Stimulated activated CD8-positive, alpha-beta memory T cell treated with anti-CD3 and anti-CD28 coated beads, Interleukin-7, amount 100 ng/mL, for 24 hours (primary cell): ENCODE measurements at places on chromosomes 4 and X.

DNA sequence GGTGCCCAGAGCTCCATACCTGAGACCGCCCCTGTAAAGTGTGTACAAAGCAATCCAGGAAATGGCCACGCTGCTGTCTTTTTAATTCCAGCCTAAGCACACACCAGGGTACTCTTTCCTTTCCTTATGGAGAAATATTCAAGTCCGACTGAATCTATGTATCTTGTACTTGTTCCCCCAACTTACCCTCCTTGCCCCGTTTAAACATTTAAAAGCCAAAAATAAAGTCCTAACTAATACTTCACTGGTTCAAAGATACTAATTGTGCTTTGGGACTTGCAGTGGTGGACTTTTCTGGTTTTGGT is 731 bp upstream of the AMMECR1 start:
- DNase-seq, result no peak

DNA sequence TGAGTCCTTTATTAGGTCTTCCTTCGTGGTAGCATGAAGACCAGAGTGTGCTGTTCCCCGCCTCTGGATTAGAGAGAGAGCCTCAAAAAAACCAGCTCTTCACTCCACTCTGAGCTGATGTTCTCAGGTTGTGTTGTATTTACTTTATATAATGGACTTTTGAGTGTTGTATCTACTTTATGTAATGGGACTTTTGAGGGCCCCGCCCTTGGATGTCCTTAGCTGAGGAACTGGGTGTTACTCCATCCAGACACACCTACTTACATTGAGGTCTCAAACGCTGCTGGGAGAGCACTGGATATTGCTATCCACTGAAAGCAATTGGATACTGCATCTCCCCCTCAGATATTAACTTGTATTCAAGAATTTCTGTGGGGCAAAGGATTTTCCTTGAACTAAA is 28.2 kb downstream of the ATP8A1 start:
- DNase-seq, result no peak

- no peak for DNase-seq
These were observed 81.2 kb downstream of the SYTL5 start for GRCh38 chrX:38087594-38087993.

- no peak for DNase-seq
These were observed 173.5 kb downstream of the NPFFR2 start for GRCh38 chr4:72205298-72205697.

DNA sequence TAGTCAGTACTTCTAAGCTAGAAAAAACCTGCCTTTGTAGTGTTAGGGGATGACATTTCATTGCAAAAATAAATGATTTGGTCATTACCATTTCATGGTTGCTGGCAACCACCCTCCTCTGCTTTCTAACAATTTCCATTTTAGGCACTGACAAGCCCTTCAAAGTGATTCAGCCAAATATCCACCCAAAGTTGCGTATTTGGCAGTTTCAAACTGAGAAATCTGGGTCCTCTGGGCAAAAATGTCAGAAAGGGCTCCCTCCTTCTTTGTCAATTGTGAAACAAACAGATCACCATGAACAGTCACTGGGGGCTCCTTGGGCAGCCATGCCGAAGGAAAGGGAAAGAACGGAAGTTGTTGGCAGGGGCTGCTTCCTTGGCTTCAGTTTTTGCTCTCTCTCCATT is 33.0 kb downstream of the PLAC1 start:
- no peak for DNase-seq

- no peak for DNase-seq
These were observed 53.1 kb downstream of the GSX2 start for GRCh38 chr4:54152846-54153600.

DNA sequence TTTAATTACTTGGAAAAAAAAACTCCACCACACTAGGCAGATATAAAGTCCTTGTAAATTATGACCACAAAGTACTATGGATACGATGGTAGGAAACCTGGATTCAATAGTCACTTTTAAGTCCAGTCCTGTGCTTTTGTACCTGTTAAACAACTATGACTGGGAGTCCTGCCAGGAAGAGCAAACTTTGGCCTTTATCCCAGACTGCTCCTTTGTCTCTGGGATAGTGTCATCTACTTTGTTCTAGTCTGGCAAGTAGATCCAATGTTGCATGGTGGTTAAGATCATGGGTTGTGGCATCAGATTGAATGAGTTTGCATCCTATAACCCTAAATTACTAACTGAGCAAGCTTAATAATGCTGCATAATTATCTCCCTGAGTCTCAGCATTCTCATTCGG is 175.3 kb upstream of the FGF13 start:
- DNase-seq, result no peak

- DNase-seq, result no peak
These were observed 67.7 kb upstream of the PRDM5 start for GRCh38 chr4:120990246-120990645.

GRCh38 chr4:9979101-9979701 is 42.1 kb downstream of the SLC2A9 start:
- DNase-seq, result no peak

- no peak for DNase-seq
These were observed 69.3 kb downstream of the NBDY start for GRCh38 chrX:56798339-56798711.

GRCh38 chr4:98411731-98412130 is 150.5 kb downstream of the RAP1GDS1 start:
- no peak for DNase-seq

DNA sequence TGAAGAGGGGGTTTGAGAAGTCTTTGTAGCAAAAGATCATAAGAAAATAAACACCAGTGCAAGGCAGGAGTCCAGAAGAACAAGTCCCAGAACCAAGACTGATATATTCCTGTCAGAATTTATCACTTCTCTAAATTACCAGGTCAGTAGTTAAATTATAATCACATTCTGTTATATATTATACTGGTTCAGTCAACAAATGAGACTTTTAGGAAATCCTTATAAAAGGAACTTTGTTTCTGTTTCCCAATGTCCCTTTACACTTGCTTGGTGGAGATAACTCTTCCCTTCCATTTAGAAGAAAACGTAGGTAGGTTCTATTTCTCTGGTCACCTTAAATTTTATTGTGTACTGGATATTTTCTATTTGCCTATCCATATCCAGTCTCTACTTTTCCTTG is 21.1 kb downstream of the GBA3 start:
- no peak for DNase-seq

DNA sequence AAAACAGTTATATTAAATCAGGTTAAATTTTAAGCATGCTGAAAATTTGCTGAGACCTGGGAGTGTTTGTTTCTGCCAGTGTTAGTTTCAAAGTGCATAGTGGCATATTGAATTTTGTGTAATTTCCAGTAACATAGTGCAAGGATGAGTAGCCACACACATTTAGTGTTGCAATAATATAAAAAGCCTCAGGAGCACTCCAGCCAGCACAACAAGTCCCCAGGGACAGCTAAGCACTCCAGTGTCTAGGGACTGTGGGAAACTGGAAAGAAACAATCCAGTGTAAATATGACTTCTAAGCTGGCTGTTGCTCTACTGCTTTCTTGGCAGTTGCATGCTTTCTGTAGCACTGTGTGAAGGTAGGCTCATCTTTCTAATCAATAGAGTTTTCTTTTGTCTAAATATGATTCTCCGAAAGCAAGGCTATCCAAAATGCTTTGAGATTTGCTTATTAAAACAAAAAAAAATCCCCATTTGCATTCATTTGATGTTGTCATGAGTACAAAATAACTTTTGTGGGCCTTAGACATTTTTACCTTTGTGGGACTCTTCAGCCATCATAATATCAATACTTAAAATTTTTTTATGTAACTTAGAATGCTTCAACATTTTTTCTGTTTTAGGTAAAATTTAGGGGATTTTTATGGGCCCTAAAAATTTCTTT is 24.2 kb upstream of the CXCL2 start:
- no peak for DNase-seq

DNA sequence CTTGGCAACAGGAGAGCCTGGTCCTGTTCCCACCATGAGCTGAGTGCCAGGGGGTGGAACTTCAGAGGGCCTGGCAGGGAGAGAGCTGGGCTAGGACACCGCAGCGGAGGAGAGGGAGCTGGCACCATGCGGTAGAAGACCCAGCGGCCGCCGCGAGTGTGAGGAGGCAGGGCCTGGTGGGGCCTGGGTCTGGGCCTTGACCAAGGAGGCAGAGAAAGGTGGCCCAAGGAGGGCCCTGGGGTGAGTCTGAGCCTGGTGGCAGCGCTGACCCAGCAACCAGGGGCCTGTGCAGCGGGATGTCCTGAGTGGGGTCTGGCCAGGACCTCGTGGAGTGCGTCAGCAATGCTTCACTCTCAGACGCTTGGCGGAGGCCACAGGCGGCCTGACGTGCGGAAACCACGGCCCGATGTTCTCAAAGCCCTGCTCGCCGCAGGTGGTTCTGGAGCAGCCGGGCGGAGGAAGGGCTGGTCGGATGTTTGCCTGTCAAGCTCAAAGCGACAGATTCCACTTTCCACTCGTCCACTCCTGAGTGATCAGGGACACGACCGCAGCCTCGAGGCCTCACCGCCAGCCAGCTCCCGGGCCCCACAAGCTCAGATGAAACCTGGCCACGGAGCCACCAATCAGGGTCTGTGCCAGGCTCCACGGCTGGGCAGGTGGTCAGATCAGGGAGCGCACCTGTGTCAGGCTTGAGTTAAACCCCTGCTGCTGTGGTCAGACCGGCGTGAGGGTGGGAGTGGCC is 20.8 kb downstream of the ATP5ME start:
- no peak for DNase-seq

DNA sequence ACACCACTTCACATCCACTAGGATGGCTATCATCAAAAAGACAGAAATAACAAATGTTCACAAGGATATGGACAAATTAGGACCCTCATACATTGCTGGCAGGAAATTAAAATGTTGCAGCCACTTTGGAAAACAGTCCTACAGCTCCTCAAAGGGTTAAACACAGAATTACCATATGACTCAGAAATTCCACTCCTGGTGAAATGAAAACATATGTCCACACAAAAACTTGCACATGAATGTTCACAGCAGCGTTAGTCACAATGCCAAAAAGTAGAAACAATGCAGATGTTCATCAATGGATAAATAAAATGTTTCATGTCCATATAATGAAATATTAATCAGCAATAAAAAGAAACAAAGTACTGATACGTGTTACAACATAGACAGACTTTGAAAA is 15.1 kb downstream of the S100G start:
- DNase-seq, result no peak

GRCh38 chrX:40893251-40893910 is 158.0 kb upstream of the MED14 start:
- no peak for DNase-seq

GRCh38 chr4:156870131-156870530 is 101.5 kb downstream of the PDGFC start:
- DNase-seq, result no peak

GRCh38 chr4:147683188-147683591 is 773 bp downstream of the PRMT9 start:
- no peak for DNase-seq

DNA sequence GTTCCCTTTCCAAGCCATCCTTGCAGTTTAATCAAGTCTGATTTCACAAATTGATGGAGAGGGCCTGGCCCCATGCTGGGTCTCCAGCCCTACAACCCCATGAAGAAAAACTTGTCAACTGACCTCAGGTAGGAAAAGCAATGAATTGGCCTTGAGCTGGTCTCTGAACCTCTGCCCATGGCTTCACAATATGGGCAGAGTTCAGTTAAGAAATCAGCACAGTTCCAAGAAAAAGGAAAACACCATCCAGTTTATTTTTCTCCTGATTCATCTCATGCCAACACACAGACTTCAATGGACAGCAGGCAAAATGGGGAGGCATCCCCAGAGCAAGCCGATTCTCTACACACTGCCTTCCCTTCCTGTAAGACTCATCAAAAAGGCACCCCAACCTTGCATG is 3.3 kb downstream of the RIPPLY1 start:
- no peak for DNase-seq

DNA sequence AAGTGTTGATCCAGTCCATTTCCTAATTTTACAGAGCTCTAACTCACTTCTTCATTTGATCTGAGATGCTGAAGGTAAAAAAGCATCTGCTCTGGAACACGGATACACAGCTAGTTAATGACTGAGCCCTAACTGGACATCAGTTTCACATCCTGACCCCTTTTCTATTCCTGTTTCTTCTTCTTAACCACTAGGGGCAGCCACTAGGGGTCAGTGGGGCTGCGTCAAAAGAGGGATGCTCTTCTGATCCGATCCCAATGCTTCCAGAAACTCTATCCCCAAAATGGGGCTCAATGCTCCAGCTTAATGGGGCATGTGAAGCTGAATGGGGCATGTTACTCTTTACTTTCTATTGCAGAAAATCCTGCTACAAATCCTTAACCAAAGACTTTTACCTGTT is 33.4 kb upstream of the PHKA2 start:
- DNase-seq, result no peak

- no peak for DNase-seq
These were observed 24.0 kb downstream of the HOPX start for GRCh38 chr4:56657128-56657527.

GRCh38 chr4:38177035-38177546 is 216.9 kb downstream of the PTTG2 start:
- DNase-seq, result peak; percentile 25

DNA sequence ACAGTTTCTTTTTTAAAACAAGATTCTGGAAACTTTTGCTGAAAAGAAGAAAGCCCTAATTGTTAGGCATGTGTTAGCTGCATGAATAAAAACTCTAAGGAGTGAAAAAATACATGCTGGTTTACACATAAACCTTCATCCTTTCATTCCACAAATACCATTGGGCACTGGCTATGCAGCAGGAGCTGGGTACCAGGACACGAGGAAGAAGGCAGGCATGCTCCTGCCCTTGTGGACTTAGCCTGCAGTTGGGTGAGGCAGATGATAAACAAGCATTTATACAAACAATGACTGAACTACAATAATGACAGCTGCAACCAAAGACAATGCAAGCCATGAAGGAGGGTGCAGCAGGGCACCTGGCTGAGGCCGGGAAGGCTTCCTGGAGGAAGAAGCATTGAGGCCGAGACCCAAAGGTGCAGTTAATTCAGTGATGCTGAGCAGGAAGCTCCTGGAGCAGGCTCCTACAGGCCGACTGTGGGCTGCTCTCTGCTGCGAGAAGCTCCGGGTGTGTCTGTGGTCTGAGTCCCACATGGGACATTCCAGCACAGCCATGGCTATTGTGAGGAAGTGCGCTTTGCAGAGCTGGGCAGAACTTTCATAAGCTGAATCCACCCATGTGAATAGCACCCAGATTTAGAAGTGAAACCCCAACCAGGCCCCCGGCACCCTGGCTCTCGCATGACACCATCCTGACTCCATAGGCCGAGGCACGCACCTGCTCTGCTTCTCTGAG is 44.0 kb upstream of the MXD4 start:
- DNase-seq, result no peak

DNA sequence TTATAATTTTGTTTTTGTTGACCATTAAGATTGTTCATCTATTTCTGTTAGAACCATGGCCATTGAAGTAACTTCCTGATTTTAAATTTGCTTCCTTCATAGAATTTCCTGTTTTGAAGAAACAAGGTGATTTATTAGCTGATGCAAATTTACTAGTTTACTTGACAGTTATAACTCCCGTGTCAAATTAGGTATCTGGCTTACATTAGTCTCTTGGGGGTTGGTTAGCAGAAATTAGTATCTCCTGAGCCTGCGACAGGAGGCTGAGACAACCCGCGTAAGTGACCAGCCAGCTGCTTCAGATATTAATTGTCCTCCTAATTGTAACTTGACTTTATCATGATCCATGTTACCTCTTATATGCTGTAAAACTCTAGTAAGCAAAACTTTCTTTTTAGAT is 154.3 kb downstream of the CFAP299 start:
- DNase-seq, result no peak

GRCh38 chr4:171621646-171622045 is 191.6 kb upstream of the GALNTL6 start:
- DNase-seq, result no peak

- DNase-seq, result no peak
These were observed 512 bp upstream of the ANTXR2 start for GRCh38 chr4:80073473-80074008.

- DNase-seq, result no peak
These were observed 333.3 kb downstream of the ANK2 start for GRCh38 chr4:113382704-113383103.

GRCh38 chr4:122009524-122009923 is 57.7 kb upstream of the TRPC3 start:
- DNase-seq, result no peak
